NCI-H460 (cell line): ENCODE measurements at places on chromosomes 1 and 21. TPM values are rescaled to one million over a fixed set of nuclear protein-coding genes. Genes with fewer than 3 reads are reported as not detected.
A peak's percentile ranks its signal among the peaks of the same experiment; 100 is the strongest.

AXDND1 gene
- not detected in 2 replicates for total RNA-seq

FAM151A gene
- not detected in 2 replicates for total RNA-seq

CLCN6 gene
- total RNA-seq: 4.0 and 6.5 TPM in 2 replicates

BLACAT1 gene
- not detected in 2 replicates for total RNA-seq

FCGR2B gene
- total RNA-seq: not detected in 2 replicates

SPOCD1 gene
- total RNA-seq: 0.57 and 0.81 TPM in 2 replicates

RASAL2 gene
- total RNA-seq: 6.8 and 6.9 TPM in 2 replicates

DENND4B gene
- 18.8 and 26.2 TPM in 2 replicates for total RNA-seq

HYI gene
- total RNA-seq: 15.1 and 18.0 TPM in 2 replicates

FMO5 gene
- 0.07 TPM in 1 of 2 replicates, not detected in the other for total RNA-seq

LRRC52 gene
- not detected in 2 replicates for total RNA-seq

LMX1A gene
- total RNA-seq: not detected in 2 replicates

SLAMF9 gene
- not detected in 2 replicates for total RNA-seq

WDR64 gene
- total RNA-seq: not detected in 2 replicates

DNA sequence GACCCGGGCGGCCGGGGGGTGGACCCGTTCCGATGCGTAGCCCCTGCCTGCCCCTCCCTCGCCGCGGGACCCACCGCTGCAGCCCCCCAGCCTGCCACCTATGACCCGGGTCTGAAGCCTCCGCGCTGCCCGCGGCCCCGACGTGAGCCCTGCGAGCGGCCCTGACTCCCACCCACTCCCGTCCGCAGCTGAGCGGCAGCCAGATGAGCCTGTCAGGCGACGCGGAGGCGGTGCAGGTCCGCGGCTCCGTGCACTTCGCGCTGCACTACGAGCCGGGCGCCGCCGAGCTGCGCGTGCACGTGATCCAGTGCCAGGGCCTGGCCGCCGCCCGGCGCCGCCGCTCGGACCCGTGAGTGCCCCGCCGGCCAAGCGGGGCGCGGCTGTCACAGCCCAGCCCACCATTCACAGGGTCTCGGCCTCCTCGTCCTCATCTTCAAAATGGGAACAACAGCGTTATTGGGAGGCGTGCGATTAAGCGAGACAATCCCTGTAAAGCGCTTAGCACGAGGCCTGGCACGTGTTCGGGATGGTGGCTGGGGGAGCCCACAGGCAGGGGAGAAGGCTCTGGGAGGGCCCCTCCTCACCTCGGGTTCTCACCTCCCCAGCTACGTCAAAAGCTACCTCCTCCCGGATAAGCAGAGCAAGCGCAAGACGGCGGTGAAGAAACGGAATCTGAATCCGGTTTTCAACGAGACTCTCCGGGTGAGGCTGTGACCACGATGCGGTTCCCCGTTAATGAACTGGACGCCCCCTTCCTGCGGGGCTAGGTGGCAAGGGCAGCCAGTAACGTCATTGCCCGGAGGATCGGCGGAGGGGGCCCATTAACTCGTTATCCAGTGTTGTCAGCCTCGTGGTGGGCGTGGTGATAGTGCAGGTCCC, 8.2 kb downstream of the SYTL1 start:
- DNase-seq: no peak

- DNase-seq: no peak
These were observed 45.0 kb downstream of the LRRN2 start for GRCh38 chr1:204640578-204640977.

- no peak for DNase-seq
These were observed 21.0 kb downstream of the S100A11 start for GRCh38 chr1:152015766-152016165.

DNA sequence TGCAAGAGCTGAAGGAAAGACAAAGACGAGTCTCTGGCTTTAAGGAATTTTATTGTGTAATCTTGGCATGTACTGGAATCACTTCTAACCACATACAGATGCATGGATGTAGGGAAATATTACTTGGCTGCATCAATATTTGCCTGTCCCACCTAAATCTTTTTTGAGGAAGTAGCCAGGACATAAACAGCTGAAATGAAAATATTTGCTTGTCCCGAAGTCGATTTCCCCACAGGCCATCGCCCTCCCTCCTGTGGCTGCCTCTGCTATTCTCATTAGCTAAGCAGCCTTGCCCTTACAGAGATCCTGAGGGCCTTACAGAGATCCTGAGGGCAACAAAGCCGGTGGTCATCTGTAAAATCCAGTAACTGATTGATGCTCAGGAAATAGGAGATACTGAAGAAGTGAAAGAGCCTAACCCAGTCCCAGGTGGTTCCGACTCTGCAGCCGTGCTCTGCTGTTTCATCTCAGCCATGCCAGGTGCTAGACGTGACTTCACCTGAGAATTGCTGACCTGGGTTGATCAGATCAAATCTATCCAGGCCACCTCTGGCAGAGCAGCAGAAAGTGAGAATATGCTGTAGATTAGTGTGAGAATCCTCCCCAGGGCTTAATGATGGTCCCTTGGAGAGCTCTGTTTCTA, 25.5 kb downstream of the MAN1C1 start:
- no peak for DNase-seq

DNA sequence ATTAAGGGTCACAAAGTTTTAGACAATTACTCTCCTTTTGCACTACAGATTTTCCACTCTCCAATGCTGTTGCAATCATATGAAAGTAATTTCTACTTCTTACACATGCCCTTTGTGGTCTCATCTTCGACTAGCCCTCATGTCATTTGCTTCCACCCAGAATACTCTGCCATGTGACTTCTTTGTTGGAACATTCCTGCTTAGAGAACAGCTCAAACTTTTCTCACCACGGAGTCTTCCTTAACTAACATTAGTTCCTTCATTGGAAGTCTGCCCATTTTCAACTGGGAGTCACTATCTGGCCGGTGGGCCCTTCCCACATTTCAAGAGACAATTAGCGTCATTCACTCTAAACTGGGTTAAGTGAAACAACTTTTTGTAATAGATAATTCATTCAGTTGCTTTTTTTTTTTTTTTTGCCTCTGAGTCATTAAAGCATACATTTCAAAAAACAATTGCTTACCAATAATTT, 142.6 kb upstream of the PALMD start:
- no peak for DNase-seq

DNA sequence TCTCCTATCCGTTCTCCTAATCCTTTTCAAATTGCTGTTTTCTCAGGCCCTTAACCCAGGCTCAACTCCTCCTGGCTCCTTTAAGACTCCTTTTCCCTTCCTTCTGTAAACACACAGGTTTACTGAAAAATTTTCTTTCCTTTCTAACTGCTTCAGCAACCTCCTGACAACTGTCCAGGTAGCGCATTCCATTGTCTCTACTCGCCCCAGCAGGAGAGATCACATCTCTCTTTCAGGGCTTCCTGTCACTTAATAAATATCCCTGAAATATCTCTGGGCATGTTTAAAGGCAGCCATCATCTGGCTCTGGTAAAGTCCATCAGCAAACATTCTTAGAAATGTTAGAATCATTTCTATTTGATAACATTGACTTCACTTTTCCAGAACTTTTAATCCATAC, 211.2 kb upstream of the PTBP2 start:
- DNase-seq: no peak

DNA sequence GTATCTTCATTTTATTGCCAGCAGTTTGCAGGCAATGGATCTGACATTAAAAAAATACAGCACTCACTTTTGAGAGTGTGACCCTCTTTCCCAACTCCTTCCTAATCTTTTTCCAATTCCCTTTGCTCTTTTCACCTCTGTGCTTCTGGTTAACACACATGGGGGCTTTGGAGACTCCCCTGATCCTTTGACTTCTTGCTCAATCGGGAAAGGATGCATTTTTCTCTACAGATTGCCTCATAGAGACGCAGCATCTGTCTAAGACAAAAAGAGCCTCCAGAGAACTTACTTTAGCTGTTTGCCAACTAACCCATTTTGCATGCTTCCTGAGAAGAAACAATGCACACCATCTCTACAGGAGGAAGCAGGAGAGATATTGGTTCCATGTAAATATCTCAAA, 378.3 kb downstream of the PBX1 start:
- DNase-seq: no peak

DNA sequence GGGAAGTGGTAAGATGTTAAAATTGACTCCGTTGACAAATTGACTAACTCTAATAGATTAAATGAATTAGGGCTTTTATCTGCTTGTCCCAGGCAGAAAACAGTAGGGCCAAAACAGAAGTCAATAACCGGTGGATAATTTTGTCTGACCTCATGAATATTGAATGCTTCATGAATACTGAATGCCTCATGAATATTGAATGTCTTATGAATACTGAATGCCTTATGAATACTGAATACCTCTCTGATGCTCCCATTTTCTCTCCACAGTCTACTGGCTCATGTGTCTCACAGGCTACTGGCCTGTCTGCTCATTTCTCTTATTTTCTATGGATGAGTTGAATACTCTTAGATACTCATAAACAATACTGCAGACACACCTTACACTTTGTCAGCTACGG, 56.0 kb downstream of the POFUT2 start:
- no peak for DNase-seq

DNA sequence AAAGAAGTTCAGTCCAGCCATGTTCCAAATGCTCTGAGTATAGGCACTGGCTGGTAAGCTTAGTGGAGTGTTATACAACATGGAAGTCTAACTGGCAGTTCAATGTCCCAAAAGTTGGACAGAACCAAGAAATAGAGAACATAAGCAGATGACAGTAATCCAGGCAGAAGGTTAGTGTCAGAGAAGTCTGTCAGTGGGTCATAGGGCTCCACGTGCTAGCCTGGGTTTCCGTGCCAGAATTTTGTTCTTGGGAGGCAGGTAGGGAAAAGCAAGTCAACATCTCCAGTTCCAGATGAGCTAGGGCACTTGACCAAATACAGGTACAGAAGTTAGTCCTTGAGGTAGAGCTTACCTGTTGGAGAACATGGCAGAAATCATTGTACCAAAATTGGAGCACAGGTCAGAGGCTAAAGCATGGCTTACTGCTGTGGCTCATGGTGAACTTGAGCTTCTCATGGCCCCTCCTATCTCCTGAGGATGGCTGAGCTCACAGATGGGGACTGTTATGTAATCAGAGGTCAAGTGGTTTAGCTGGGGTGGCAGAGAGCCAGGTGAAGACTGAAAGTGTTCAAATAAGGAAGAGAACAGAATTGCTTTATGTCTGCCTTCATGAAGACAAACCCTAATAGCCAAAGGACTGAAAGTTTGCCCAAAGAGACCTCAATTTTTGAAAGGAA, 170.8 kb downstream of the NFIA start:
- DNase-seq: peak; percentile 16

DNA sequence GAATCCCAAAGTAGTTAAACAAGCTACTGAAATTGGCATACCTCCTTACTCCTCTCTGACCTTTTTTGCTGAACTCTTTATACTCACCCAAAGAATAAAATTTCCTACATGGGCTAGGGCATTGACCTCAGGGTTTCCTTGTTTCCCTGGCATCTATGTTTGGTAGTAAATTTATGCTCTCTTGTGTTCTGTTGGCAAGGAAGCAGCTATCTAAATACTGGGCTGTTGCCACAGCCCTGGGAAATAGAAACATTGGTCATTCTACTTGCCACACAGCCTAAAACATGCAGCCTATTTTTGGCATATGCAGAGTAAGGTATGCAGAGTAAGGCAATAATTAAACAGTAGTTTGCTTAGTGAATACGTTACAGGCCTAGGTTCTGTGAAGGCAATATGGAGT, 351.4 kb downstream of the HLX start:
- no peak for DNase-seq

GRCh38 chr1:40981691-40982448, 2.4 kb downstream of the CTPS1 start:
- DNase-seq: no peak

DNA sequence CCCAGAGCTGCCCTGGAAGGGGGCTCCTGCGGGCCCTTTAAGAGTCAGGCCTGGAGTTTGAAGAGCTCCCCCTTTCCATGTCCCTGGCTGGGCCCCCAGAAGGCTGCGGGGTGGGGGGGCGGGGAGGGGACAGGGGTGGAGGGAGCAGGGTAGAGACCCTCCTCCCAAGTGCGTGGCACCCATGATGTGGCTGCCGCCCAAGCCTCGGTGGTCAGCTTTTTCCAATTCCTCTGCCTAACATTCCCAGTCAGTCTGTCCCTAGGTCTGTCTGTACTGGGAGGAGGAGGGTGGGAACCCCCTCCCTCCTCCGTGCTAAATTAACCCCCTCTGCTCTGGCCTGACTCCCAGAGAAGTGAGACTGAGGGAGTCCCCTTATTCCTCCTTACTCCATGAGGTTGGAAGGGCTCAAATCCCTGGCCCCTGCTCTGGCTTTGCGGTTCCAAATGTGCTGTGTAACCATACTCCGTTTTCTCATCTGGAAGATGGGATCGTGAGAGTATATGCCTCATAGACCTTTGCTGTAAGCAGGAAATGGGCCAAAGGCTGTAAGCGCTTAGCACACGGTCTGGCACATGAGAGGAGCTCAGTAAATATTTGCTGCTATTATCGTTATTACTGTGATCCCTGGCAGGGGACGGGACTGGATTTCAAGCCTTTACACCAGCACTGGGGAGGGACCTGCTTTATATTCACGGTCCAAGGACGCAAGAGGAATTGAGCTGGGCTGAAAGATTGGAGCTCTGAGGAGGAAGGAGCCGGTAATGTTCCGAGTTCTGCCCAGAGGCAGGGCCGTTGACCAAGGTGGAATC, 658 bp upstream of the COL16A1 start:
- peak; percentile 35 for DNase-seq

GRCh38 chr1:147246910-147247655, 4.6 kb downstream of the CHD1L start:
- no peak for DNase-seq

DNA sequence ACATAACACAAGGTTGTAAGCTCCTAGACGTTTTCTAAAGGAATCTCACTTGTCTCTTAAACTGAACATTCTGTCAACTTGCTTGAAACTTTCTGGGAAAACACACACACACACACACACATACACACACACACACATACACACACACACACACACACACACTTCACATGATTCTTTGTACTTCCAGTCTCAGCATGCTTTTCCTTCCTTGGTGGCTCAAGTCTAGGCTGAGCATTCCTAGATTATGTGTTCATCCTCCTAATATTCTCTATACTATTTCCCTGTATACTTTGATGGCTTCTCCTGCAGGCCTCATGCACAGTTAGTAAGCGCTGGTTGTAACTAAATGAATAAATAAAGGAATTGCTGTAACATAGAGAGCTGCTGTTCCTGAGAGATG, 372.1 kb downstream of the PTPRC start:
- no peak for DNase-seq

- DNase-seq: no peak
These were observed 32.9 kb downstream of the ARNT start for GRCh38 chr1:150843474-150843873.

GRCh38 chr21:39110431-39110830, 72.8 kb downstream of the PSMG1 start:
- DNase-seq: no peak

- DNase-seq: peak; percentile 67
These were observed 35.7 kb downstream of the NEK2 start for GRCh38 chr1:211639475-211640300.

DNA sequence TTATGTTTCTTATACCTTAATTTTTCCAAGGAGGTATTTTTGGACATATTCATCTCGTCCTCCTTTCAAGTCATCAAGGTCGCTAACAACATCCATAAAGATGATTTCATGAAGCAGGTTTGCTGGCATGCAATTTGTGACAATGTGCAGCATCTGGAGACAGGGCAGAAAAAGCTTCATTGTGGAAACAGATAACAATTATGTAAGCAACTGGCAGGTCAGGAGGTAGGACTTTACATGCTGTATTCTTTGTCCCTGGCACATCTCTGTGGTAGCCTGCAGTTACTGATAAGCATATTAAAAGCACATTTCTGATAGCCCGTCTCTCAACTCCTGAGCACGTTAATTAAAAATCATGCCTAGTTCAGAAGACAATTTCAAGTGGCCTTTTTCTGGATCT, 156.8 kb downstream of the LEPR start:
- no peak for DNase-seq

- DNase-seq: no peak
These were observed 191.8 kb downstream of the SLC35F3 start for GRCh38 chr1:234096161-234096770.
